ENCODE measurements at places on chromosomes 6 and 20.

- DNase-seq = no peak
Observed at GRCh38 chr20:2140561-2140960, 38.9 kb downstream of the STK35 start.

GRCh38 chr6:150417899-150418826 lies 49.4 kb downstream of the IYD start:
- DNase-seq = no peak

DNA sequence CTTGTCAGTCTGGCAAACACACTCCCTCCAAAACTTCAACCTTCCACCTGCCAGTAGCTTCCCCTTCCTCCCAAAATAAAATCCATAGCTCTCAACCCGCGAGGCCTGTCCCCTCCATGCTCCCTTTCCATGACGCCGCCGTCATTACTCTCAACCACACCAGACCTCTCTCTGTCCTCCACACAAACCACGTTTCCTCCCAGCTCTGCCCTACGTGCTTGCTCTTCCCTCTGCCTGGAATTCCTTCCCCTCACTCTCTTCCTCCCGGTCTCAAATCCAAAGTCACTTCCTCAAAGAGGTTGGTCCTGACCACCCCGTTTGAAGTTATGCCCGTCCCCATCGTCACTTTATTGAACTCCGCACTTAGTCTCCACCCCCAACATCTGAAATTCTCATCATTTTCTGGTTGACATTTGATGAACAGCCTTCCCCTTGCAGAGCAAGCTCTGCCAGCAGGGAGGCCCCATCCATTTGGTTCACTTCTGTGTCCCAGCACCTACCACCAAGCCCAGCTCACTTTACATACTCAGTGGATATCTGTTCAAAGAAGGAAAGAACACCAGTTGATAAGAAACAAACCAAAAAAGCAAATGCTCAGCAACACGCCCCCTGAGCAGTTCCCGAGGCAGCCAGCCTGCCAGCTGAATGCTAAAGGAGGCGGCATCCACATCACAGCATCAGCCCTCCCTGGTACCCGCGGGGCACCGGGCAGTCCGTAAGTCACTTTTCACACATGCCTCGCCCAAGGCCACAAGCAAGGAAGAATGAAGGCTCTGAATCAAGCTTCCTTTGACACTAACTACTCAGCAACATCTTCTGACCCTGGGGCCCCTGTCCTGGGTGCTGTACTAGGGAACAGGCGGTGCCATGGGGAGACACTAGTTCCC lies 125.0 kb downstream of the NFATC2 start:
- no peak for DNase-seq

GRCh38 chr20:36823121-36823520 lies 49.6 kb upstream of the DSN1 start:
- no peak for DNase-seq

DNA sequence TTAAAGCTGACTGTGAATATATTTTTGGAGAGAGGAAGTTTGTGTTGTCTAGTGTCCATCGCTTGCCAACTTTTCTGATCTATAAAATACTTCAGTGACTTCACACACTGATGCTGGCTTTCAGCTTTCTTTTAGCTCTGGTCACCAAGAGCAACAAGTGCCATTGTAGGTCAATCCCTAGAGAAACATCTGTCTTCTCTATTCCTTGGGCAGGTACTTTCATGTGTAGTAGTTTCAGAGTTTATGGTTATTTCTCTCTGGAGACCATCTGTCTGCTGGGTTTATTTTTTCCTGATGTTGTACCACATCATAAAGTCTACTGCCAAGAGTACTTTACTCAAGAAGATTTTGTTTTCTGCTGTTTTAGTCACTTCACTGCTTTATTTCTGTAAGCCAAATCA lies 249.9 kb downstream of the KHDC1L start:
- no peak for DNase-seq

GRCh38 chr20:62522748-62523396 lies 47.1 kb upstream of the GATA5 start:
- no peak for DNase-seq

GRCh38 chr20:63648190-63648589 lies 5.0 kb downstream of the STMN3 start:
- no peak for DNase-seq

DNA sequence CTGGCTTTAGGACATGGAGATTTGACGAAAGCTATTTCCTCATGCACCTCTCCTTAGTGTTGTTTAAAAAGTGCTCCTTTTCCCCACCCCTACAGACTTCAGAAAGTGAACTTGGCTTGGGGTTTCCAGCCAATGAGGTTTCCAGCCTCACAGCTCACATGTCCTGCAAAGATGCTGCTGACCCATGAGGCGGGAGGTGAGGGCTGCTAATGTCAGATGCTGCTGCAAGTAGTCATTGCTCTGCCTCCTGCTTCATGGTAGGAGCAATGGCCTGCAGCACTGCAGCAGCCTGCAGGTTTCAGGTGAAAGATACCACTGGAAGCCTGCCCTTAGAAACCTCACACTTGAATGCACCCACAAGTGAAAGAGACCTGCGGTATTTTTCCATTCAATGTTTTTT lies 112.8 kb downstream of the LAMP5 start:
- DNase-seq = no peak

GRCh38 chr6:42217157-42217518 lies 523 bp downstream of the MRPS10 start:
- DNase-seq = no peak

- no peak for DNase-seq
Observed at GRCh38 chr20:44247586-44248409, 690 bp downstream of the GDAP1L1 start.

- no peak for DNase-seq
Observed at GRCh38 chr6:35267446-35267845, 7.9 kb downstream of the ZNF76 start.

- DNase-seq = no peak
Observed at GRCh38 chr6:162200041-162200440, 527.5 kb downstream of the PRKN start.

- DNase-seq = no peak
Observed at GRCh38 chr6:34723203-34723602, 26.6 kb upstream of the ILRUN start.

- no peak for DNase-seq
Observed at GRCh38 chr6:30154709-30155519, 6.1 kb downstream of the TRIM10 start.

GRCh38 chr20:20038586-20038985 lies 13.7 kb downstream of the CRNKL1 start:
- DNase-seq = no peak

- no peak for DNase-seq
Observed at GRCh38 chr6:86715676-86716075, 221.7 kb upstream of the HTR1E start.

GRCh38 chr6:108242721-108243120 lies 18.1 kb downstream of the SNX3 start:
- no peak for DNase-seq

- no peak for DNase-seq
Observed at GRCh38 chr6:101016163-101016562, 135.0 kb upstream of the ASCC3 start.

DNA sequence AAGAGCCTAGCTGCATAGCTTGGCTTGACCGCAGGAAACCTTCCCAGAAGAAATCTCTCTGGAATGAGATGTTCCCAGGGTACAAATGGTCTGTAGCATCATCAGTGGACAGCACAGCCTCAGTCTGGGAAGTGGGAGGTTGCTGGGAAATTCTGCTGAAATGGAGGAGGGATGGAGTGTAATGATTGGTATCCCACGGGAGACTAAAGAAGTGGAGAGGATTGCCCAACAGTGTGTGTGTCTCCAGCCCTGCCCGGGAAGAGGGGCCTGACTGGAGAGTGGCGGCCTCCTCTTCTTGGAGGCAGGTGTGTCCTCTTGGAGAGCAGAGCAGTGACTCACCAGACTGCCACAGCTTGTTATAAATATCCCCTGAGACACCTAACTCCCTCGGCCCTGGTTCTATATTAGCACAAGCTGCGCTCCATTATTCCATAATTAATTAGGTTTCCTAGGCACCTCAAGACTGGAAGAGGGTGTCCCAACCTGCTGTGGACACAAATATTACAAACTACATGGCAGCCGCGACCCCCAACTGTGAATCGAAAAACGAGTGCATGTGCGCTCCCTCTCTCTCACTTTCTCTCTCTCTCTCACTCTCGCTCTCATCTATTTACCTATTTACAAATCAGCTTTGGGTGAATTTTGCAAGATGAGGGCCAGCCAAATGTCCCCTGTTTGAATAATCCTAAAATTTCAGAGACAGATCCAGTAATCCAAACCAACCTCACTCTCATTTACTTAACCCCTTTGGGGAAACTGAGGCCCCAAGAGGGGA lies 68.8 kb downstream of the FGD2 start:
- no peak for DNase-seq

DNA sequence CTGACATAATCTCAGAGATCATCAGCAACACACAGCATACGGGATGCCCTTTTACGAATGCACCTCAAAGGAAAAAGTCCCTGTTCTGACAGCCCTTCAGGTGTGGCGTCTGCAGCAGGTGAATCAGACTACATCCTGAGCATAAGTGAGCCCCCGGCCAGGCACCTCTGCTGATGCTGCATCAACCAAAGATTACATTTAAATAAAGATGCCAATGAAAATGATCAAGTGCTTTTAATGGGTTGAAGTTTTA lies 58.7 kb downstream of the INSM1 start:
- no peak for DNase-seq

GRCh38 chr6:139251045-139251690 lies 40.6 kb downstream of the TXLNB start:
- DNase-seq = no peak

DNA sequence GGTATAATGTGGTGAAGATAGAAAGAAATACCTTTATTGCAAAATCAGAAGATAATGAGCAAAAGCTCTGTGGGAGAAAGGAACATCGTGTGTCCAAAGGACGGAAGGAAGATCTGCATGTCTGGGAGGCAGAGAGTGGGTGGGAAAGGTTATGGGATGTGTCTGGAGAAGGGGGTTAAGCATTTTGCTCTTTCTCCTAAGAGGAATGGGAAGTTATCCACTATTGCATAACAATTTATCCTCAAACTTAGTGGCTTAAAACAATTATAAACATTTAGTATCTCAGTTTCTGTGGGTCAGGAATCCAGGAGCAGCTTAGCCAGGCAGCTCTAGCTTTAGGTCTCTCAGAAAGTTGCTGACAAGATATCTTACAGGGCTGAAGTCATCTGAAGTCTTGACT lies 229.1 kb upstream of the CITED2 start:
- no peak for DNase-seq

- no peak for DNase-seq
Observed at GRCh38 chr20:19993958-19994669, 23.0 kb upstream of the NAA20 start.

DNA sequence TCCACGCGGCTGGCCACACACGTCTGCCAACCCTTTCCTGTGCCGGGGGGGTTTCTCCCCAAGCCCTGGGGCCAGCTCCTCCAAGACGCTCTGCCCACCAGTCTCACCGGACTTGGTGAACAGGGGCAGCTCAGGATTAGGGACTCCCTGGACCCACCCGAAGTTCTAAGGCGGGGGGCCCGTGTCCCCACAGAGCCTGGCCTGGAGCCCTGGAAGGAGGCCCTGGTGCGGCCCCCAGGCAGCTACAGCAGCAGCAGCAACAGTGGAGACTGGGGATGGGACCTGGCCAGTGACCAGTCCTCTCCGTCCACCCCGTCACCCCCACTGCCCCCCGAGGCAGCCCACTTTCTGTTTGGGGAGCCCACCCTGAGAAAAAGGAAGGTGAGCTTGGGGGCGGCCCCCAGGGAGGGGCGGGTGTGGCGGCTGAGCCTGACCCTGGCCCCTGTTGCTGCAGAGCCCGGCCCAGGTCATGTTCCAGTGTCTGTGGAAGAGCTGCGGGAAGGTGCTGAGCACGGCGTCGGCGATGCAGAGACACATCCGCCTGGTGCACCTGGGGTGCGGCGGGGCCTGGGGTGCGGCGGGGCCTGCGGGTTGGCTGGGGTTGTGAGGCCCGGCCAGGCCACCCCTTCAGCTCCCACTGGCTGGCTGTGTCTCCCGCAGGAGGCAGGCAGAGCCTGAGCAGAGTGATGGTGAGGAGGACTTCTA lies 2.3 kb downstream of the SLC2A4RG start:
- DNase-seq = no peak

GRCh38 chr6:7413151-7413823 lies 23.7 kb downstream of the RIOK1 start:
- DNase-seq = no peak

GRCh38 chr6:107780226-107780625 lies 43.9 kb downstream of the SCML4 start:
- no peak for DNase-seq

GRCh38 chr20:52217689-52218395 lies 26.3 kb upstream of the ZFP64 start:
- DNase-seq = no peak

DNA sequence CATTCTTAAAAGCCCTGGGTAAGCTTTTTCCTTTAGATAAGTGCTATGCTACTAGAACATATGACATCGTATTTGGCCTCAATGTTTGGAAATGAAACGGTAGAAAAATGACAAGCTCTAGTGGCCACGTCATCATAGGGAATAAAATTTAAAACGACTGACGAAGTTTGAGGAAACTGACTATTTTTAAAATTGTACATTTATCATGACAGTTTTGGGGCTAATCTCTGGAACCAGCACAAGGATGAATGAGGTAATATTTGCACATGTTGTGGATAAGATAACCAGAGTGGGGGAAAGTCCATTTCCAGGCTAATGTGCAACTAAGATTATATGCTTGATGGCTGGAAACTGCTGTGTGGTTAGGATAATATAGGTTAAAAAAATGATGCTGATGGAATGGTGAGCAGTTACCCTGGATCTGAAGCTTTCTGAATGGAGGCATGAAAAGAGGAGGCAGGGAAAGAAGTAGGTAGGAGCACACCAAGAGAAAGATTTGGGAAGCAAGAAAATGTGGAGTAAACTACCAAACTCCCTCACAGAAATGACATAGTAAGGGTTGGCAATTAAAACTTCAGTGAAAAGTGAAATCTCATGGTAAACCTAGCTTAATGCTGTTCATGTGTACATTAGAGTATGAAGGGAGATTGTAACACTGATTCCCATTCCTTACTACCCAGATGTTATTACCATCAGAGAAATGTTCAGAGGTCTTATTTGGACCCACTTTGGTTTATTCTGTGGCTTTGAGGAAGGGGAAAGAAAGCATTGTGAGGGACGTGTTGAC lies 42.7 kb upstream of the CEP162 start:
- DNase-seq = no peak

GRCh38 chr6:79713701-79714322 lies 82.7 kb downstream of the SH3BGRL2 start:
- DNase-seq = peak; percentile 2

DNA sequence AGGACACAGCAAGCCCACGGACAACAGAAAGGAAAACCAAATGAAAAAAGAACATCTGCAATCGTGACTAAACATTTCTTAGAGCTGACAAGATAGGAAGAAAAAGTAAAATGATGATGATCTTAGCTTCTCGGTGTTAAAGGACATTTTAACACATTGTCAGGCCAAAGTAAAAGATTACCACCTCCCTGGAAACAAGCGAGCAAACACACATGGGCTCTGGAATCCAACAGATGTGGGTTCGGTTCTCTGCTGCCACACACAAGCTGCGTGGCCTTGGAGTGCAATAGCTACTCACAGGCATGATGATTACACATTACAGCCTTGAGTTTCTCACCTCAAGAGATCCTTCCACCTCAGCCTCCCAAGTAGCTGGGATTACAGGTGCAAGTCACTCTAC lies 7.5 kb upstream of the AAR2 start:
- no peak for DNase-seq

- DNase-seq = no peak
Observed at GRCh38 chr6:155678361-155678760, 222.7 kb upstream of the NOX3 start.

Measured in stimulated activated CD4-positive, alpha-beta T cell treated with anti-CD3 and anti-CD28 coated beads, Interleukin-15, amount 100 ng/mL, for 1 hour (primary cell).